ENCODE measurements at places on chromosomes 7 and 10. TPM values are rescaled to one million over a fixed set of nuclear protein-coding genes. Genes with fewer than 3 reads are reported as not detected.

Gene PI4K2A
- 61.0 TPM for total RNA-seq

Gene CACNA2D1
- total RNA-seq: 24.0 TPM

Gene TMEM72
- total RNA-seq: not detected

Gene DEPP1
- 25.0 TPM for total RNA-seq

Gene NKX1-2
- total RNA-seq: 5.2 TPM

Gene IQUB
- 0.26 TPM for total RNA-seq

Gene CHN2
- not detected for total RNA-seq

Gene C10orf105
- not detected for total RNA-seq

Gene OR2A1
- total RNA-seq: 0.17 TPM

Gene CYP2C9
- total RNA-seq: not detected

Gene NUDT13
- total RNA-seq: 1.3 TPM

Gene PODXL
- total RNA-seq: 0.56 TPM

Gene SUN3
- total RNA-seq: not detected

Gene FLNC
- 1.8 TPM for total RNA-seq

Gene CPN1
- not detected for total RNA-seq

Gene FAM13C
- 4.5 TPM for total RNA-seq

Gene ADO
- 22.3 TPM for total RNA-seq

Gene PNLIP
- not detected for total RNA-seq

Gene CCL26
- total RNA-seq: not detected

Gene SDK1
- 24.5 TPM for total RNA-seq

Gene ZNF503
- 33.7 TPM for total RNA-seq

Gene DENND2A
- total RNA-seq: 0.37 TPM

Gene RBM17
- total RNA-seq: 31.5 TPM

Gene SLC29A4
- total RNA-seq: 4.8 TPM

Gene CYP3A7
- total RNA-seq: not detected

Gene IFIT1B
- not detected for total RNA-seq

Gene RBP4
- not detected for total RNA-seq

Gene CDK14
- 43.3 TPM for total RNA-seq

Gene TMEM229A
- total RNA-seq: not detected

Data from mammary epithelial cell (primary cell).